ENCODE measurements at places on chromosomes 1 and 21.
A peak's percentile ranks its signal among the peaks of the same experiment; 100 is the strongest.

DNA sequence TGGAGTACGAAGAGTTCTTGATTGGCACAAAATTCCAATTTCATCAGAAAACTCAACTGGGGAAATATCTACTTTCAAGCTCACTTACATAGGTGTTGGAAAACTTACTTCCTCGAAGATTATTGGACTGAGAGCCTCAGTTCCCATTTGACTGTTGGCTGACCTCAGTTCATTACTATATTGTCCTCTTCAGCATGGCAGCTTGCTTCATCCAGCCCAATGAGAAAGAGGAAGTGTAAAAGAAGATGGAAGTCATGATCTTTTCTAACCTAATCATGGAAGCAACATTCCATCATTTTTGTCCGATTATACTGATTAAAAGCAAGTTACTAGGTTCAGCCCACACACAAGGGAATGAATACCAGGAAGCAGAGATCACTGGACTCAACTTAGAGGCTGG, 49.4 kb downstream of the HSD3B1 start:
- DNase-seq, result no peak

DNA sequence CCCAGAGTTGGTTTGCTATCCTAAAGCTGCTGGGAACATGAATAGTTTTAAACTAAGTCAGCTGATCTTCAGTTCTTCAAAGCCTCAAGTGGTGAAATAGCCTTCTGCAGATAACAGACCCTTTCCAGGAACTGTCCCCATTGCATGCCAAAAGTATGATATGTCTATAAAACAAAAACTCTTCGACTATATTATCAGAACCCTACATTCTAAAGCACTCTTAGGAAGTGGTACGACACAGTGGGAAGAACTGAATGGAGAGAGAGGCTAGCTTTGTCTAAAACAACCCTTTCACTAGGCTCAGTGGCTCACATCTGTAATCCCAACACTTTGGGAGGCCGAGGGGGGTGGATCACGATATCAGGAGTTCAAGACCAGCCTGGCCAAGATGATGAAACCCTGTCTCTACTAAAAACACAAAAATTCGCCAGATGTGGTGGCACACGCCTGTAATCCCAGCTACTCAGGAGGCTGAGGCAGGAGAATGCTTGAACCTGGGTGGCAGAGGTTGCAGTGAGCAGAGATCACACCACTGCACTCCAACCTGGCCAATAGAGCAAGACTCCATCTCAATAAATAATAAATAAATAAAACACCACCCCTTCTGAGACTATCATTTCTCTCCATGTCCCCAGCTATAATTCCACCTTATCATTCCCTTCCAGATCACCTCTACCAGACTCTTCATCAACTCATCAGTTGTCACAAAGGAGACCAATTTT, 2.2 kb upstream of the FRRS1 start:
- DNase-seq, result no peak

DNA sequence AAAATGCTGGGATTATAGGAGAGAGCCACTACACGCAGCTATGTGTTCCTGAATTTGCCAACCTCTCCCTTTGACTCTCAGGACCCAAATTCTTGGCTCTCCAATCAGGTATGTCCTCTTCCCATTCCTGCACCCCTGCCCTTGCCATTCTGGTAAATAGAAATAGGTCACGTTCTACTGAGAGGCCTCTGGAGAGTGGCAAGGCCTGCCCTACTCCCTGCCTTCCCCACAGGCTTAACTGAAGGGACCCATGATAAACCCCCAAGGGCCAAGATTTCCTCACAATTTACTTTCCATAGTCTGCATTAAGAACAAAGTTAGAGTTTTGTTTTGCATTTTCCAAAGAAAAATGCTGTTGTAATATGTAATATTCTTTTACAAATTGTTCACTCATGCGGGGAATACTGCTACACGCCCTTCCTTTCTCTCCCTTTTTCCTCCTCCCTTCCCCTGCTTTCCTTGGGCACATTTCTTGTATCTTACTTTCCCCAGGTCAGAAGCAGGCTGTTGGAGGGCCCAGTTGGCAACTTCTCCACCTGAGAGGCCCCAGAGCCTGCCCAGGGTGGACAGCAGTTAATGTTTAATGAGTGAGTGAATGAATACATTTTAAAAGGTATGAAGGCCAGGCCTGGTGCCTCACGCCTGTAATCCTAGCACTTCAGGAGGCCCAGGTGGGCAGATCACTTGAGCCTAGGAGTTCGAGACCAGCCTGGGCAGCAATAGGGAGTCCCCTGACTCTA, 33.9 kb upstream of the PUM1 start:
- no peak for DNase-seq

DNA sequence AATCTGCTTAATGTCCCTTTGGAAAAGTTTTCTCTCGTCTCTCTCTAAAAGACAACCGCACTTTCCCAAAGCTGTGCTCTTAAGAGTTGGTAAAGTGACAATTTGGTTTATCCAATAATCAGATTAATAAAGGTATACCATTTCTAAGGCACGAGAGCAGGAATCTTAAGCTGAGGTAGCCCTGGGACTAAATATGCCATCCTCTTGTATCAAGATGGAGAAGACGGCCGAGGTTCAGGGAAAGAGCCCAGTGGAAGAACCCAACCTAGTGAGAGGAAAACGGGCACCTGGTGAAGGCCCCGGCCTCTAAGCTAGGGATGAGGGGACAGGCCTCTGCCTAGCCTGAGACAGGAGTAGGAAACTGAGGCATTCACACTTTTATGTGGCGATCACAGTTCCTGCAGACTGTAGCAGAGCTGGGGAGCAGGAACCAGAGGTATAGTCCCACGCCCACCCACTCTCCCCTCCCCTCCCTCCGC, 334 bp upstream of the SARS1 start:
- no peak for DNase-seq

GRCh38 chr1:172448995-172449584, 5.2 kb upstream of the PIGC start:
- DNase-seq, result no peak

DNA sequence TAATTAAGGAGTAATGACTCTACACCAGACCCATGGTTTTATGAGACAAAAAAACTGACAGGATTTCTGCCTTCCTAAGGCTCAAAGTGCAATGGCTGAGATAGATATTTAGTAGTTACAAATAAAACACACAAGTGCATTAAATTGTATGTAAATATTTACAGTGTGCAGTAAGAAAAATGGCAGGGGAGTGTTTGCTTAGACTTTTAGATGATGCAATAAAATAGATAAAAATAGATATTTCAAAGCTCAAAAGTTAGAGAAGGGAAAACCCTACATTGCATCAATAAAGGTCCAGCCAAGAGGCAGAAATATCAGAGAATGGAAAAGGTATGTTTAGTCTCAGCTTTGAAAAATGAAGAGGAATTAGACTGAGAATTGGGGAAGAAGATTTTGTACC, 226.3 kb upstream of the FGGY start:
- DNase-seq, result no peak

GRCh38 chr21:41604583-41605041, 96.7 kb upstream of the TMPRSS2 start:
- no peak for DNase-seq

DNA sequence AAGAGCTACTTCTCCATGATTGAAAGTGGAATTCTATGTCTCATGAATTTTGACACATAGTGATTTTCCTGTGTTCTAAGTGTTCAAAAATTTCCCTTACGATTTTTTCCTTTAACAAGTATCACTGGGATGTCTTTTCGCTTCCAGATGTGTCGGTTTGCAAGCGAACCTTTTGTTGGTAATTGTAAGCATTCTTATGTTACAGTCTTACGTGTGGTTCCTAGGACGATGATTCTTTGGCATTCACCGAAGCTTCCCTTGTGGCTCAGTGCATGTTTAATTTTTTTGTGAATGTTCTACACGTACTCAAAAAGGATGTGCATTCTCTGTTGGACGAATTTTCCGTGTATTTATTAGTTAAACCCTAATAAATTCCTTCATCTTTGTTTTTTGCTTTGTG, 211.6 kb downstream of the CAMTA1 start:
- no peak for DNase-seq

DNA sequence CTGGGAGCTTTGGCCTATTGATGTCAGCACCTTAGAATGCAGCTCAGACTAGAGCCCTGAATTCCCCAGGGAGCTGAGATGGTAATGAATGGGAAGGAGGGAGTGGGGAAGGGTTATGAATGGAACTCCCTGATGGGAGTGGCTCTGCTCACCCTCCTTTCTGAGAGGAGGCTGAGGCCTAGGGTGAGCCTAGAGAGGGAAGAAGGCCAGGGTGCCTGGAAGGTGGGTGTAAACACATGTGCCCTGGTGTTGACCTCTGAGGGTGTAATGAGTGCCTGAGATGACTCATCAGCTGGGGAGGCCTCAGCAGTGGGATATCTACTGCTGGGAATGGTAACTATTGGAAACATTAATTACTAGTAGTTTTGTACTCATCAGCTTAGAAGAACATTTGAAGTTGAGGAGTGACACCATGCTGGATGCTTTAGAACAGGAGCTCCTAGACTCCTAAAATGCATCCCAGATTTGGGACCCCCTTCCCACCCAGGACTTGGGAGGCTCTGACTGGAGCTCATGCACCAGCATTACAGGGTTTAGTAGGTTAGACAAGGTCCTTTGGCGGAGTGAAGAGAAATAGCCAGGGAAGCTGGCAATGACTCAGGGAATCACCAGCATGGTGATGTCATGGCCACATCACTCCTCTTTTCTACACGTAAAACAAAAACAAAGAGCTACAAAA, 16.0 kb upstream of the PIGV start:
- DNase-seq, result peak; percentile 92

DNA sequence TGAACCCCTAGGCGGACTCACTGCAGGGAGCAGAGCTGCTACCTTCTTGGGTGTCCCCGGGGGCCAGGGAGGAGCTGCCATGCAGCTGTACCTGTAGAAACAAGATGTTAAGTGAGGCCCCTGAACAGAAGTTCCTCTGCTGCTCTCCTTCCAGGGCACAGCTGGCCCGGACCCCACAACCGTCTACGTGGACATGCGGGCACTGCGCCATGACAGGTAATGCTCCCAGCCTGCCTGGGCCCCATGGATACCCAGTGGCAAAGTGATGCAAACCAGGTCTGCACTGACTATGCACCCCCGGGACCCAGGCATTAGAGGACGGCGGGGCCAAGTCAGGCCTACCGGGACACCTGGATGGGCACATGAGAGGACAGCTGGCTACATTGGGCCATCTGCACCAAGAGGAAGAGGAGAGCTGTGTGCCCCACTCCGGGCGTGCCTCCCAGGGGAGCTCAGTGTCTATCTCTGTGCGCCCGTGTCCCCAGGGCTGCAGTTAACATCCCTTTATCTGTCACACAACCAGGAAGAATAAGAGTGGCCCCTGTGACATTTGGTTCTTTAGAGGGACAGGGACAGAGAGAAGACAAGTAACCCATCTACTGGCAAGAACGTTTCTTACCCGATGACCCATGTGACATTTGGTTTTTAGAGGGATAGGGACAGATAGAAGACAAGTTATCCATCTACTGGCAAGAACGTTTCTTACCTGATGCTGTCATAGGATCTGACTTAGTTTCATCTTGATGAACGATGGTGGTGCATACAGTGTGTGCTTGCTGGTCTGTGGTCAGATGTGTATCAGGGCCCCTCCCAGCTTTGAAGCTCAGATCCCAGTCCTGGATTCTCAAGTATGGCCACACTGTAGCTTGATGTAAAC, 44.1 kb downstream of the S100B start:
- DNase-seq, result no peak

DNA sequence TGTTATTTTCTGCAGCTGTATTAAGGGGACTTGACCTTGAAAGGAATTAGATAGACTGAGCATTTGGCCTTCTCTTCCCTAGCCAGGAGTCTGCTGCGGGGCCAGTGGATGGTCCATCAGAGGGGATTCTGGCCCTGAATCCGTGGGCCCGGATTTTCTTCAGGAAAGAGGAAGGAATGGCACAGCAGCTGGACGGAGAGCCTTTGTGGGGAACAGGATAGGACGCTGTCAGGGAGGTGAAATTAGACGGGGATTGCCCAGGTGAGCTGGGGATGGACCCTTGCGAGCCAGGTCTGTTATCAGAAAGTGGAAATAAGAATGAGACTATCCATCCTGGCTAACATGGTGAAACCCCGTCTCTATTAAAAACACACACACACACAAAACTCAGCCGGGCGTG, 1.7 kb upstream of the C2CD2 start:
- no peak for DNase-seq

DNA sequence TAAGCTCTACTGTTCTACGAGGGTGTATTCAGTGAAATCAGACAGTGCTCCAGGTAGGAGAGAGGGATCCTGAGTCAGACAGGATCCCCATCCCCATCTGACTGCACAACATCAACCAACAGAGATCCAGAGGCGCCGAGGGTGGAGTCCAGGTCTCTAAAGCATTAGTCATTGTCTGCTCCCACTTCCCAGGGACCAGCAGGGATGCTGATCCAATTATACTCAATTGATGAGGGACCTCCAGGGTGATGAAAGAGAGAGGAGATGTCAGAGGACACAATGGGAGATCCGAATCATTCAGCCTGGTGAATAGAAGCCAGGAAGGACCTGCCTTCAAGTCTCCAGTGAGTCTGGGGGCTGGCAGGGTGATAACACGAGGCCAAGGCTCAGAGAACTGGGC, 39.5 kb upstream of the STMN1 start:
- DNase-seq, result no peak

DNA sequence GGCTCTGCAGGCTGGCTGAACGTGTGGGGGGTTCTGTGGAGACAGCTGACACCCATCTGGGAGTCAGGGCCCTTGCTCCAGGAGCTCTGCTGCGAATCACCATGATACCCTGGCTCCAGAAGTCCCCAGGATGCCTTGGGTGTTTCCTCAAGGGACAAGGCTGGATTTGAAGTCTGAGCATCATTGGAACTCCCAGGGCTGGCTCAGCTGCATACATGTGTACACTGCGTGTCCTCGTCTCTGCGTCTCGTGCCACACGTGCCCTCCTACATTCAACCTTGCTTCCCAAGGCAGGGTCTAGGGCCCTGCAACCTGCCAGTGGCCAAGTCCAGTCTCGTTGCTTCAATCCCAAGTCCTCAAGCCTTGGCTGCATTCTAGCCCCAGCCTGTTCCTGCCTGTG, 11.7 kb downstream of the CSF1 start:
- DNase-seq, result no peak

DNA sequence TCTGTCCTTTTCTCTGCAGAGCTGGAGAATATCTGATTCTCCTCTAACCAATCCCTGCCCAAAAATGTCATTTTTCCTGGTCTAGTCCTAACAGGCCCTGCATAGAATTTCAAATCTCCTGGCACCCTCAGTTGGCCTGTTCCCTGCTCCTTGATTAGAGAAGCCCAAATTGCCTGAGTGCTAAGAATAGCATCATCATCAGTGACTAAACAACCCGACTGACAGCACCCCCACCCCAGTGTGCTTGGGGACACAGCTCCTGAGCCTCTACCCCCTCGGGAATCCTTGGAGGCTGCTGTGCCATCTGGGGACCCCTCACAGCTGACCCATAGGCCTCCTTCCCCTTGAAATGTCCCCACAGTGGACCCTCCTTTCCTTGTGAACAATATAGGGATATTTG, 94.4 kb downstream of the DDX20 start:
- DNase-seq, result no peak

- no peak for DNase-seq
These were observed 557 bp downstream of the EMC1 start for GRCh38 chr1:19250629-19251304.

GRCh38 chr21:44965251-44966022, 25.6 kb downstream of the SLX9 start:
- DNase-seq, result peak; percentile 25
